Epithelial cell of esophagus (primary cell): ENCODE measurements at places on chromosomes 1 and 21.

GRCh38 chr1:16999863-17000262 lies 11.9 kb downstream of the ATP13A2 start:
- DNase-seq = no peak

GRCh38 chr1:241217516-241217915 lies 139.5 kb downstream of the RGS7 start:
- no peak for DNase-seq

GRCh38 chr1:169574336-169574735 lies 11.9 kb downstream of the F5 start:
- no peak for DNase-seq

DNA sequence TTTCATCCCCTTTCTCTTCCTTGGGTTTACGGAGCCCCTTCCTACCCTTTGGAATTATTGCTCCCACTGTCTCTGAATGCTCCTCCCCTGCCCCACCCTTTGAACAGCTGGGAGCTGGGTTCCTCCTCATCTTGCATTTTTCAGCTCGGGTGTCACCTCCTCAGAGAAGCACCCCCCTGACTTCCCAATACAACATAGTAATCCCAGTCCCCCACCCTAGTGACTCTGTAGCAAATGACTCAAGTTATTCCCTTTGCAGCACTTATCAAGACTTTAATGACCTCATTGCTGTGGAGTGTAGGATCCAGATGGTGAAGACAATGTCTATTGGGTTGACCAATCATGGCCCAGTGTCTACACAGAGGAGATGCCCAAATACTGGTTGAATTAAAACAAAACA lies 8.9 kb upstream of the VWA5B1 start:
- peak; percentile 42 for DNase-seq

GRCh38 chr1:201245082-201245481 lies 38.2 kb upstream of the PKP1 start:
- DNase-seq = no peak

DNA sequence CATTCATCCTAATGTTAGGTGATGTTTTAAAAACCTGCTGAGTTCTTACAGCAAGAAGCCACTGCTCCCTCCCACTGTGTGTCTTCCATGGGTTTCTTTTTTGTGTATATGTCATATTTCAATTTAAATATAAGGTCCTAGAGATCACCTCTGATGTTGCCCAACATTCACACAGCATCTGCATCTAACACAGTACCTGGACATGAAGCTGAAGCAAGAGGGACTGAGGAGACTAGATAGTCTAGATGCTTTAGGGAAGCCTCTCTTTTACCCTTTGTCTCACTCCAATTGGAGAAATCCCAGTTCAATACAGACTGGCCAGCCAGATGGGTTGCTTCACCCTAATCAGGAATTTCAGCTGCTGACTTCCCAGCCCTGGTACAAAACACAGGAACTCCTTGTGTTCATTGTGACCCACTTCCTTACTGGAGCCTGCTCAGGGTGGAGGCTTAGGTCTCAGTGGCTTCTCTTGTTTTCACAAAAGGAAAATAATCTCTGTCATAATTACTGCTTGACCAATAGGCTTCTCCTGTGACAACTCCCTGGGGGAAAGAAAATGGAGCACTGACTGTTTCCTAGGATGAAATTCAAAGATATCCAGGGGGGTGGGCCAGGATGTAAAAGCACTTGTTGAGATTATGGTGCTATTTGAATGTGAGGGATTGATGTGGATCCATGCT lies 17.3 kb downstream of the BTG2 start:
- DNase-seq = no peak

GRCh38 chr1:216183454-216183853 lies 239.8 kb downstream of the USH2A start:
- DNase-seq = peak; percentile 18

GRCh38 chr1:174736831-174737230 lies 262.9 kb upstream of the CACYBP start:
- no peak for DNase-seq

GRCh38 chr1:200028586-200029034 lies 1.1 kb downstream of the NR5A2 start:
- no peak for DNase-seq

GRCh38 chr21:26368591-26369320 lies 198.2 kb upstream of the APP start:
- DNase-seq = no peak

DNA sequence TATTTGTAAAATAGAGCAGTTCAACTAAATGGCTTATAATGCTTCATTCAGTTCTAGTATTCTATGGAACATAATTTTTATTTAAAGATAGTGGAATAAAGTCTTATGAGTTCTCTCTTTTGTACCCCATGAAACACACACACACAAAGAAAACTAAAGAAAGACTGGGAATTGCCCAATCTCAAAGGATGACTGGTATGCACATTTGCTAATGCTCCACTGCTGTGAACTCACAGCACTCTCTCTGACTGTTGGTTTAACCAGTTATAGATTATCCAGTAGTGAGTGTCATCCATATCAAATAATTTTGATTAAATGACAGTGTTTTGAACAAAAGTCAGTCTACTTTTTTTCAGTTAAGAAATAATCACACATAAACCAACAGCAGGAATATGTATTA lies 1082.4 kb upstream of the B3GALT2 start:
- DNase-seq = peak; percentile 48

DNA sequence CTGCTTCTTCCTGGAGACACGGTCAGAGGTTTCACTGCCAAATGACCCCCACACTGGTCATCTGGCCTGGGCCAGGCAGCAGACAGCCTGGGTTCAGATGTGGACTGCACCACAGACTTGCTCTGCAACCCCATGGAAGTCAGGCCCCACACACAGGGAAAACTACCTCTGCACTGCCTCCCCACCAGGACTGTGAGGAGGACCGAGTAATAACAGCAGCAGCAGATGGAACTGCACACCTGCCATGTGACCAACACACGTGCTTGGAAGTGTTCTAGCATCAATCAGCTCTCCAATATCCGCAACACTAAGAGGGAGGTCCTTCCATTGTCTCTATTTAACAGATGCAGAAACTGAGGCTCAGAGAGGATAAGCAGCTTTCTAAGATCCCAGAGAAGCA lies 51.4 kb downstream of the SLC9A1 start:
- DNase-seq = no peak

DNA sequence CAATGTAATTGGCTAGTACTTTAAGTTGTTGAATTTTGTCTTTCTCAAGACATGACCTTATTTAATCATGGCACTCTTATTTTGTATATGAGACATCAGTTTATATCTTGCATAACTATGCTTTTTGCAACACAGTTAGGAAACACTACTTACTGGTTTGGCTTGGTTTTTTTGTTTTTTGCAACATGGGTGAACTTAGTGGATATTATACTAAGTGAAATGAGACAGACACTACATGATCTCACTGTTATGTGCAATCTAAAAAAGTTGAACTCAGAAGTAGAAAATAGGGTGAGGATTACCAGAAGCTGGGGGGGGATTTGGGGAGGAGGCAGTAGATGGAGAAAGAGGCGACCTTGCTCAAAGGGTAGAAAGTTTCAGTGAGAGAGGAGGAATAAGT lies 132.1 kb downstream of the PLA2G4A start:
- DNase-seq = peak; percentile 51

GRCh38 chr1:161915051-161915503 lies 108.6 kb downstream of the OLFML2B start:
- DNase-seq = no peak

GRCh38 chr1:53733975-53734649 lies 4.9 kb downstream of the GLIS1 start:
- DNase-seq = peak; percentile 44

DNA sequence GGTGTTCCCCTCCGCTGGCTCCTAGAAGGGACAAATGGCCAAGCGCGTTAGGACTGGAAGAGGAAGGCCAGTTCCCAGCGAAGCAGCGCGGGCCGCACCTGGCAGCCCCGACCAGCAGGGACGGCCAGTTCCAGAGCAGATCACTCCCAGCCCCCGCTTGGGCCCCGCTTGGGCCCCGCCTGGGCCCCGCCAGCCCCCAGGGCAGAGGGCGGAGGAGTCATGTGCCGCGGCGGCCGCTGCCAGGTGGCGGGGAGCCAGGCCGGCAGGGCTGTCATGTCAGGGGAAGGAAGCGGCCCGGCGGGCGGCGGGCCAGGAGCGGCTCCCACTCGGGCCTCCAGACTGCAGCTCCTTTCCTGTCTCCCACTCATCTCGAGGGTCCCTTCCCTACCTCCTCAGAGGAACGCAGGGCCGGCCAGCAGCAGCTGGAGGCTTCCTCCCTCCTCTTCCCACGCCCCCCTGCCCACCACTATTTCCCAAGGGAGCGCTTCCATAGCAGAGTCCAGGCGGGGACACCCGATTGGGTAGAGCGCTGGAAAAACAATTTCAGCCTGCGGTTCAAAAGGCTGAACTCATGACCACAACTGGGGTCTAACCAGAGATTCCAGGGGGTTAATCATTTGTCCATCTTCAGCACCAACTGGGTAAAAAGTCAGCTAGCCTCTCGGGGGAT lies 16.5 kb downstream of the ZNF697 start:
- peak; percentile 72 for DNase-seq

DNA sequence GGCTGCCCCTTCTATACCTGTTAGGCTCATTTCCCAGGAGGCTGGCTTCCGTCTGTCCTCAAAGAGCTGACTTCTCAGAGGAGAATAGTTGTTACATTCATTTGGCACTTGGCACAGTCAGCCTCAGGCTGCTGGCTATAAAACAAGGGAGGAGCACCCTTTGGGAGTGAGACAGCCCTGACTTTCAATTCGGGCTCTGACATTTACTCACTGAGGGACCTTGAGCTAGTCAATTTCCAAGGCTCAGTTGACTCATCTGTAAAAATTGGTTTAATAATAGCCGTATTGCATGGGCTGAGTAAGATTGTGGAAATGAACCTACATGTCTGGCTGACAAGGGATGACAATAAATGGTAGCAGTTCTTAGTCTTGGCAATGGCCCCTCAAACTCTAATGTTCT lies 13.7 kb downstream of the ALX3 start:
- peak; percentile 78 for DNase-seq

DNA sequence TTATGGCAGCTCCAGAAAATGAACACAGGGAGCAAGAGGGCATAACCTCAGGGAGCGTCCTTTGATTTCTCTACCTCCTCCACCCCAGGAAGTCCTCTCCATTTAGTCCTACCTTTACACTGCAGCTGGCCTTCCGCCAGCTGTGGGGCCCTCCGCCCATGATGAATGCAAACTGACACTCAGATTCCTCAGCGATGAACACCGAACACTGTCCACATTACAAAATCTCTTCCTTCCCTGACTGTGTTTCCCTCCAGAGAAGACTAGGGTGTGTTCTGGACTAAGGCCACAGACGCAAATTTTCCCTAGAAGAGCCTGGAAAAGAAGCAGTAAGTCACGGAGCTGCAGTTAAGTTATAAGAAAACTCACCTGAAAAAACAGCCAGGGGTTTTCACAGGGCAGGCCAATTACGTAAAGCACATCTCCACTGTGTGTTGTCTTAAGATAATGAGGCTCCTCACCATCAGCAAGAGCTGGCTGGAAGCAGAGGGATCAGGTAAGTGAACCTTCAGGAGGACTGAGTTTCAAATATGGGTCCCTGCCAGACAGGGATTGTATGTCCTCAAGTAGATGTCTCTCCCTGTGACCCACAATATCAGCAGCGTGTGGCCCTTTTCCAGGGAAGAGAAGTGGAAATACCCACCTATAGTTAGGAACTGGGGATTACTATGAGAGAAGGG lies 46.3 kb upstream of the ATP1B1 start:
- DNase-seq = peak; percentile 91

GRCh38 chr1:21495225-21495820 lies 13.9 kb upstream of the ALPL start:
- DNase-seq = no peak

DNA sequence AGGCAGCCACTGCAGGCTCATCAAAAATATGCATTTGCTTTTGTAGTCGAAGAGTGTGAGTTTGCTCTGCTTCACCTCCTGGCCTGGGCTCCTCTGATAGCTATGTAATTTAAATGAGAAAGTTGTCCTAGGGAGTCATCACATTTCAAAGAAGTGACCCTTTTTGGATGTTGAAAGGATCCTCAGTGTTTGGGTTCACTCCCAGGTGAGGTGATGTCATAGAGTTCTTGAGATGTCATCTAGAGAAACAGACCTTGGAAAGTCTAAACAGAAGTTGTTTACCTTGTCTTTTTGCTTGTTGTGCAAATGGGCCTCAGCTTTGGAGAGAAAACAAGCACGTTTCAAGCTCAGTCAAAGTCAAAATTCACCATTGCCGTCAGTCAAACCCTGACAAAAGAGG lies 92.0 kb upstream of the BARHL2 start:
- no peak for DNase-seq

- DNase-seq = no peak
These were observed 642 bp upstream of the CREG1 start for GRCh38 chr1:167554028-167554779.

GRCh38 chr1:212132025-212132424 lies 96.5 kb downstream of the DTL start:
- DNase-seq = peak; percentile 53

DNA sequence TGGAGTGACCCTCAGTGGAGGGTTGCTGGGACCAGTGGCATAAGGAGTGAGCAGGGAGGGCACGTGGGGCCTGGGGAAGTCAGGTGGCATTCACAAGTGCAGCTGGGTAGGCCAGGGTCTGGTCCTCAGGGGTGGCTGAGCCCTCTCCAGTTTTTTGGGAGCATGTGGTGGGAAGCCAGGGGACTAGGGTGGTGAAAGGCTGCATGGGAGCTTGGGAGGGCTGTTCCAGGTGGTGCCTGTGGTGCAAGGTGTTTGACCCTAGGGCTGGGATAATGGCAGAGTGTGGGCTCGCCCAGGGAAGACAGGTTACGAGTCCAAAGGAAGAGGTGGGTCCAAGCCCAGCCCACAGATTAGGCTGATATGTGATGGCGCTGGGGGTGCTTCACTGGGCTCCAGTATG lies 30.5 kb downstream of the MAN1C1 start:
- no peak for DNase-seq

- DNase-seq = no peak
These were observed 1.6 kb downstream of the HOOK1 start for GRCh38 chr1:59816318-59816878.

- peak; percentile 95 for DNase-seq
These were observed at the start of gene EIF4G3 for GRCh38 chr1:21176586-21177555. TSS of gene EIF4G3 (minus strand) at chr1:21176897. CDS start at chr1:21002742, 174,155 bp downstream.

GRCh38 chr1:188127507-188127906 lies 1298.8 kb downstream of the PLA2G4A start:
- DNase-seq = peak; percentile 49

DNA sequence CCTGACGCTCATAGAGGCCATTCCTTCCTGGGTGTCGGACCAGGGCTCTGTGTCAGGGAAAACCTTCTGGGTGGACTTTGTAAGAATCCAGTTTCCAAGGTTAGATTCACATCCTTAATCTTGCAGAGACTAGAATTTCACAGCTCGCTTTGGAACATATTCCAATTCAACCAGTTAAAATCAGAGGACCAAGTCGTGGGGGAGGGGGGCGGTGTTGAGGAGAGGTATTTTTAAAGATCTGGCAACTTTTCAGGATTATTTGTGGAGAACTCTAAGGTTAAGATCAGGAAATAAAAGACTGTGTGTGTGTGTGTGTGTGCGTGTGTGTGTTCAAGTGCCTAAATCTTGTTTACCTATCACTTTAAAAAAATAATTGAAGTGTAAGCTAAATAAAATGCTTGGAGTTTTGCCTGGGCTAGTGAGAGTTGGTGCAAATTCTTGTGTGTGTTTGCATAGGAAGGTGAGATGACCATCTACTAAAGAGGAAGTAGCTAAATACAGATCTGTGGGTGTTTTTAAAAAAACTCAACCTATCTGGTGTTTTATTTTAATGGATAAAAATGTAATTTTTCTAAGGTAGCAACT lies 21.8 kb downstream of the TENT5C start:
- DNase-seq = no peak

GRCh38 chr21:41769933-41770332 lies 3.1 kb upstream of the RIPK4 start:
- no peak for DNase-seq

GRCh38 chr1:20014153-20014552 lies 34.7 kb upstream of the PLA2G2A start:
- DNase-seq = no peak
